ENCODE measurements at places on chromosomes 4 and X. TPM values are rescaled to one million over a fixed set of nuclear protein-coding genes. Genes with fewer than 3 reads are reported as not detected.

DNA sequence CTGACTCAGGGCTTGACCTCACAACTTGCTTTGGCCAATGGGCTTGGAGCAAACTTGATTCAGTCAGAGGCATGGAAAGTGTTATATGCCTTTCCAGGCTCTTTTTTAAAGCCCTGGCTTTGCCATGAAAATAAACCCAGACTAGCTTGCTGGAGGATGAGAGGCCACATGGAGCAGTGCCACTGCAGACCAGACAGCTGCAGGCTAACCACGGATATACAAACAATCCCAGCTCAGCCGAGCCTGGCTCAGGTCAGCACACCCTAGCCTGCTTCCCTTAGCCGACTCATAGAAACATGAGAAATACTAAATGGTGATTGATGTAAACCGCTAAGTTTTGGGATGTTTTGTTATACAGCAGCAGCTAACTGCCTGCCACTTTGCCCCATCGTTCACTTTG lies 345.1 kb downstream of the ARHGAP10 start:
- no peak for DNase-seq

DNA sequence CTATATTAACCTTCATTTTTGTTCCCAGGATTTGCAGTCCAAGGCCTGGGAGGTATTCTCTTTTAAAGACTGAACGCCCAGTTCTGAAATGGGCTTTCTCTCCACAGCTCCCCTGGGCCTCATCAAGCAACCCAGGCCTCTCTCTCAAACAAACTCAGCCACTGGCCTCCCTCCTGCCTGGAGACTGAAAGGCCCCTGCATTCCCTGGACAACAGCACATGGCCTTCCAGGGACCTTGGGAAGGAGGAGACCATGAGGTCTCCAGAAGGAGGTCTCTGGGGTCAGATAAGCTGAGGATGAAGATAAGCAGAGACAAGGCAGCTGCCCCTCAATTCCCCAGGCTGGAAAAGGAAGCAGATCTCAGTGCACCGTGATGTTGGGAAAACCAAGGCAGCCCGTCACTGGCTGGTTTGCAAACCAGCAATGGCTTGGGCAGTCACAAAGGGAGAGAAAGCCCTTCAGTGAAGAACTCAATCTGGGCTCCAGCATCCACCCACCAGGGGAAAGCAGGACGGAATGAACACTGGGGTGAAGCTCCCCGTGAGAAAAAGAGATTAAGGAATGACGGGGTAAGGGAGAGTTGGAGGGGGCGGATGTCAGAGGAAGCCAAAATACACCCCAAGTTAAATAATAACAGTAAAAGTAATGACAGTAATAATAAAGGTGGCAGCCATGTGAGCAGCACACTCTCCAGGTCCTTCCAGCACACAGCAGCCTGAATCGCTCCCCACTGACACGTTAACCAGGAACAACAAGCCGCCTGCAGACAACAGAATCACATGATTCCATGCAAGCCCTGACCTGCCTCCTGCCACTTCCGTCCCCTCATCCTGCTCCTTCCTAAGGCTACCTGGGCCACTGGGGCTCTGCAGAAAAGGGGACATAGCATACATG lies 22.3 kb downstream of the AMOT start:
- peak; percentile 44 for DNase-seq

- no peak for DNase-seq
These were observed 30.4 kb downstream of the ACOX3 start for GRCh38 chr4:8410066-8410625.

DNA sequence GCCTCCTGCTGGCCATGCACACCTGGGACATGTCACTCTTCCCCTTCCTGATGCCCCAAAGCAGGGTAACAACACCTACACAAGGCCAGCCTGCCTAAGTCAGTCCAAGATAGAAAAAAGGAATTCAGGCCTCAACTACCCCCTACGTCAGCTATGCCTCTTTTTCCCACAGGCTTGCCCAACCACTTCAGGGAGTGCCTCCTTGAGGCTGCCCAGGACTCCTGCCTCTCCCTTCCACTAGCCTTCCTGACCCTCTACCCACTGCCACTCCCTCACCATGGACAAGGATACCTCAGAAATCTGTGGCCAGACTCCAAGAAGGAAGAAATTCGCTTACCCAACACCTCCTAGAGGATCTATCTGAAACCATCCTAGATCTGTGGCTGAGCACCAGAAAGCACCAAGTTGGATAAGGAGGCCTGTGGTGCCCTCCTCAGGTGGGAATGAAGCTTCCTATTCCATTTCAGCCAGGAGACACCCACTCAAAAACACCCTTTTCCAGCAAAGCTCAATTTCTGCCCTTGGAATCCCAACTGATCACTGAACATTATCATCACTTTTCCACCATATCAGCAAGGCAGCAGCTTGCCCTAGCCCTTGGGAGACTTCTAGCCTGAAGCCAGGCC lies 1.8 kb downstream of the KDM5C start:
- no peak for DNase-seq

GRCh38 chrX:117196481-117196880 lies 733.7 kb upstream of the CT83 start:
- no peak for DNase-seq

The CT45A3 gene
- not detected for total RNA-seq

All from left ventricle myocardium superior (tissue), 1 donor.